H4 (cell line): ENCODE measurements at places on chromosomes 6 and 20.

DNA sequence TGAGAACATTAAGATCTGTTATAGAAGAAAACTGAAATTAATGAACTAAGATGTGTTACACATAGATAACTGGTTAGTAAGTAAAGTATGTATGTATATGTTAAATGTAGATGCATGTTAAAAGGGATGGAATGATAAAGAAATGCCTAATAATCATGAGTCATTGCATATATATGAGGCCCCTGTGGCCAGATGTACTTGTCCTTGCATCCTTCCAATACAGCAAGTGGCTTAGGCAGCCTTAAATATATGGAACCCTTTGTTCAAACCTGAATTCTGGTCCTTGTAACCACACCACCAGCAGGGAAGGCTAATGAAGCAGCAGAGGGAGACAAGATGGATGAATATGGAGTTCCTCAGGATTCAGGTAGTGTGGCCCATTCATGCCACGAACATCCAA lies 9.8 kb upstream of the AKAP7 start:
- no peak for DNase-seq

- DNase-seq, result no peak
Measured at GRCh38 chr6:36641543-36641942, 37.0 kb upstream of the CDKN1A start.

DNA sequence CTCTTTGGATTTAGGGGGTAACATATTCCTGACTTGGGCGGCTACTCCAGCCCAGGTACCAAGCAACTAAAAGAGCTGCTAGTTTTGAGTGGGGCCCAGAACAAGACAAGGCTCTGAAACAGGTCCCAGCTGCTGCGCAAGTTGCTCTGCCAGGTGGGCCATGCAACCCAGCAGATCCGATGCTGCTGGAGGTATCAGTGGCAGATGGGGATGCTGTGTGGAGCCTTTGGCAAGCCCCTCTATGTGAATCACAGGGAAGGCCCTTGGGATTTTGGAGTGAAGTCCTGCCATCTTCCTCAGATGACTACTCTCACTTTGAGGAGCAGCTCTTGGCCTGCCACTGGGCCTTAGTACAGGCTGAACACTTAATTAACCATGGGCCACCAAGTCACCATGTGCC lies 43.7 kb upstream of the VSX1 start:
- no peak for DNase-seq

GRCh38 chr6:45558858-45559257 lies 181.1 kb upstream of the SUPT3H start:
- DNase-seq, result no peak

DNA sequence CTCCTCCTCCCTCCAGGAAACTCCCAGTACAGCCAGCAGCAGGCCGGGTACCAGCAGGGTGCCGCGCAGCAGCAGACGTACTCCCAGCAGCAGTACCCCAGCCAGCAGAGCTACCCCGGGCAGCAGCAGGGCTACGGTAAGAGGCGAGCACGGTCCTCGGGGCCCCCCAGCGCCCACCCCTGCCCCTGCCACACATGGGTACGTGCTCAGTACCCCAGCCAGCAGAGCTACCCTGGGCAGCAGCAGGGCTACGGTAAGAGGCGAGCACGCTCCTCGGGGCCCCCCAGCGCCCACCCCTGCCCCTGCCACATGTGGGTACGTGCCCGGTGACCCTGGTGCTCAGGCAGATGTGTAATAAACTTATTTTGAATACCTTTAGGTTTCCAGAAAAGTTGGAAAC lies 10.2 kb upstream of the MTG2 start:
- DNase-seq, result no peak

DNA sequence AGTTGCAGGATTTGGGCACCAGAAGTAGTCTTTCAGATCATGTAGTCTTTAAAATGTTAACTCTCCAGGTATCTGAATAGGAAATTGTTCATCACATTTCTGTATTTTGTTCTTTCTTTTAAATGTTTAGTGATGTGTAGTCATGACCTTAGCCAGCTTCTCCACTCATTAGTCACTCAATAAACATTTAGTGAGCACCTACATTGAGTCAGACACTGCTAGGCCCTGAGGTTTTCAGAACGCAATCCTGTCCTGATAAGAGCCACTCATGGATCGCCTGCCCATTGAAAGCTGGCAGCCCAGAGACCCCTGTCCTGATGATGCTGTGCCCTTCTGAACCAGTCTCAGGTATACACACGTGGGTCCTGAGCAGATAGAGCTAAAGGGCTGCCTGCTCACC lies 163.4 kb upstream of the HEY2 start:
- DNase-seq, result peak; percentile 4

DNA sequence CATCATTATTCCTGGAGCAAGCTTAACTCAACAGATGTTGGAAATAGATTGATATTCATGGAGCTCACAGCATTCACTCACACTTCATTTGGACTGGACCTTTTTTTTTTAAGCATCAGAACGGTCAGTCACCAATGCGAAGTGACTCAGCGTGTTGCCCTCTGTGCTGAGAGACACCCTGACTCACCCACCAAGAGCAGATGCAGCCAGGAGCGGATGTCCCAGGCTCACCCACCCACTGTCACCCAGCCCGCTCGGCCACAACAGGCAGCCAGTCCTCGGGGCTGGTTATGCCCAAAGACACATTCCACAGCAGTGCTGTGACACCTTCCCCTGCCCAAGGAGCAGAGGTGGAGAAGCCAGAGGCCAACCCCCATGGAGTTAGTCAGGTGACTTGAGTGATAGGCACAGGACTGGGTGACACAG lies 15.7 kb downstream of the RNASET2 start:
- DNase-seq, result peak; percentile 40

DNA sequence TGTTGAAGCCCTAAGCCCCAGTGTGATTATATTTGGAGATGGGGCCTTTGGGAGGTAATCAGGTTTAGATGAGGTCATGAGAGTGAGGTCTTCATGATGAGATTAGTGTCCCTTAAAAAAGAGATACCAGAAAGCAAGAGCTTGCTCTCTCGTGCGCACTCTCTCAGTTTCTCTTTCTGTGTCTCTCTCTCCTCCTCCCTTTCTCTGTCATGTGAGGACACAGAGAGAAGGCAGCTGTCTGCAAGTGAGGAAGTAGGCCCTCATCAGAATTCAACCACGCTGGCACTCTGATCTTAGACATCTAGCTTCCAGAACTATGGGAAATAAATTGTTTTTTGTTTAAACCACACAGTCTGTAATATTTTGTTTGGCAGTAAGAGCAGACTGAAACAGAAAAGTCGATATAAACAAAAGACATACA lies 180.5 kb downstream of the IBTK start:
- DNase-seq, result no peak

GRCh38 chr6:139271056-139271455 lies 20.7 kb downstream of the TXLNB start:
- DNase-seq, result no peak

- DNase-seq, result no peak
Measured at GRCh38 chr20:52805843-52806242, 166.3 kb upstream of the TSHZ2 start.

DNA sequence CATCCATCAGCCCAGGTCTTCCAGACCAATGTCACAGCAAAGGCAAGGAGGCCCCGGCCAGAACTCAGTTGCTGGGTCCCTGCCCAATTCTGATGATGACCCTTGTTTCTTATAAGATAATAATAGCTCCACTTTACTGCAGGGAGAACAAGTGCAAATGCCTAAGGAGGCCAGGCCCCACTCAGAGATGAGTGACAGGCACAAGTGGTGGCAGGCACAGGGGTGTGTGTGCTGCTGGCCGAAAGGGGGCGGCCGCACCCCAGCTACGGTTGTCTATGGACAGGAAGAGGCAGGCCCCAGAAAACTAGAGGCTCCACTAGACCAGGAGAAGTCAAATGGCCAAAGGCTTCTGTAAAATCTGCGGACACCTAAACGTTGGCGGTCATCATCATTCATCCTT lies 28.6 kb downstream of the GNAS-AS1 start:
- no peak for DNase-seq
